ENCODE measurements at places on chromosomes 11 and 22.

- DNase-seq = no peak
These were observed 3.5 kb downstream of the C11orf21 start for GRCh38 chr11:2298131-2298794.

GRCh38 chr22:36208914-36209313 is 7.3 kb upstream of the APOL4 start:
- no peak for DNase-seq

- no peak for DNase-seq
These were observed 1.9 kb upstream of the ANO9 start for GRCh38 chr11:443542-444199.

GRCh38 chr11:35540526-35540925 is 15.1 kb upstream of the PAMR1 start:
- DNase-seq = no peak

- DNase-seq = no peak
These were observed 52.7 kb downstream of the LINC01488 start for GRCh38 chr11:69534166-69534530.
